ENCODE measurements at places on chromosomes 12 and 14. TPM values are rescaled to one million over a fixed set of nuclear protein-coding genes. Genes with fewer than 3 reads are reported as not detected.

The TAS2R42 gene
- not detected for total RNA-seq

DNA sequence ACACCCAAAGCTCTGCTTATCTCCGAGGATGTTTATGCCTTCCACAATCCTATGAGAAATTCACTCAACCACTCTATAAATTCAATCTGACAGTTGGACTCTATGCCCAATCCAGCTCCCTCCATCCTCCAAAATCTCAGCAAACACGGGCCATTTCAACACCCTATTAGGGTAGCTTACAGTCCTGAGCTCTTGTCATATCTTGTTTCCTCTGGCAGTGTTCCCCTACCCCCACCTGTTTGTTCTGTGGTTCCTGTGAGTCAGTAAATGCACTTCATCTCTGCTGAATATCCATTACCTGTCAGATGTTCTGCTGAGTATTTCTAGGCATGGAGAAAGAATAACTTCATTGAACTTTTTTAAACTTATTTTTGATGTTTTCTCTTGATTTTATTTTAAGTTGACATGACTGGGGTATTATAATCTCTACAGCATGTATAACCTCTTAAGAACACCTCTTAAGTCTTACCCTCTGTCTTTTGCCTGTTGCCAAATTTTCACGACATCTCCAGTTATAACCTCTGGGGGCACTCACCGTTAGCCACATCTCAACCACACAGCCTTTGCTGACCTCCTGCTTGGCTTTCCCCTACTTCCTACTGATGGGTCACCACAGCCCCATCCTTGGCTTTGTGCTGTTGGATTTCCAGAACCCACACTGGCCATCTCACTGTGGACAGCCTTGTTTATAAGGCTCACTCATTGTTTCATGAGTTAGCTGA, 317.0 kb upstream of the TMPO start:
- no peak overlapping the region for H3K4me3 ChIP-seq
- H3K4me1 ChIP-seq: no peaks in the 10 kb centered on the region
- peaks cover 13% of the 10 kb centered on the region for H3K27me3 ChIP-seq
- no peak overlapping the region for H3K27ac ChIP-seq
- no peak for DNase-seq

The TULP3 gene
- 26.5 TPM for total RNA-seq

The ASPG gene
- 0.29 TPM for total RNA-seq

DNA sequence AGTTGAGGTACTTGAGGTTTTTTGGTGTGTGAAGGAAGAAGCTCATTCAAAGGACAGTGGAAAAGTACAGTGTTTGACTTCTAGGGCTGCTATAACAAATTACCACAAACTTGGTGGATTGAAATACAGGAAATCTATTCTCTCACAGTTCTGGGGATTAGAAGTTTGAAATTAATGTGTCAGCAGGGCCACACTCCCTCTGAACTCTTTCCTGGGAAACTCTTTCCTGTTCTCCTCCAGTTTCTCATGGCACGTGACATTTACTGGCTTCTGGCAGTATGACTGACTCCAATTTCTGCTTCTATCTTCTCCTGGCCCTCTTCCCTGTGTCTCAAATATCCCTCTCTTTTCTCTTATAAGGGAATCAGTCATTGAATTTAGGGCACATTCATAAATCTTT, 160.2 kb downstream of the CCDC91 start:
- DNase-seq: no peak
- H3K4me3 ChIP-seq: no peak overlapping the region
- H3K36me3 ChIP-seq: peaks cover 38% of the 10 kb centered on the region
- no peaks in the 10 kb centered on the region for H3K27me3 ChIP-seq
- H3K27ac ChIP-seq: no peak overlapping the region
- no peaks in the 10 kb centered on the region for H3K4me1 ChIP-seq

The LIN52 gene
- 15.1 TPM for total RNA-seq

The FSCB gene
- not detected for total RNA-seq

All from type B pancreatic cell (in vitro differentiated cells).